ENCODE measurements at places on chromosomes 4 and X.

DNA sequence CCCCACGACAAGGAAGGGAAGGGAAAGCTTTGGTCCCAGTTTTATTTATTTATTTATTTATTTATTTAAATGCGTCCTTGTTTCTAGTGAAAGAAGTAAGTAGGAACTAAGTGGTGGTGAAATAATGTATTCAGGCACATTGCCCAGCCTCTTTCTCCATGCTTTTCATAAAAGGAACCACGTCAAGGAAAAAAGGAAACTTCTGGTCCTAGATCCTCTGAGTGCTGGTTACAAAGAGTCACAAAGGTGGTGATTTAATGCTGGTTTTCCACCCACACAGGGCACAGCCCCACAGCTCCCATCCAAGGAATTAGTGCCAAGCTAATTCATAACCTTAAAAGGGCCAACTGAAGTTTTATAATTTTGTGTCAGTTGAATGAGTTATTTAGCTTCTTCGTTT lies 206.6 kb upstream of the GYPA start:
- DNase-seq = no peak

GRCh38 chr4:27008679-27009078 lies 148.0 kb downstream of the STIM2 start:
- DNase-seq = no peak

DNA sequence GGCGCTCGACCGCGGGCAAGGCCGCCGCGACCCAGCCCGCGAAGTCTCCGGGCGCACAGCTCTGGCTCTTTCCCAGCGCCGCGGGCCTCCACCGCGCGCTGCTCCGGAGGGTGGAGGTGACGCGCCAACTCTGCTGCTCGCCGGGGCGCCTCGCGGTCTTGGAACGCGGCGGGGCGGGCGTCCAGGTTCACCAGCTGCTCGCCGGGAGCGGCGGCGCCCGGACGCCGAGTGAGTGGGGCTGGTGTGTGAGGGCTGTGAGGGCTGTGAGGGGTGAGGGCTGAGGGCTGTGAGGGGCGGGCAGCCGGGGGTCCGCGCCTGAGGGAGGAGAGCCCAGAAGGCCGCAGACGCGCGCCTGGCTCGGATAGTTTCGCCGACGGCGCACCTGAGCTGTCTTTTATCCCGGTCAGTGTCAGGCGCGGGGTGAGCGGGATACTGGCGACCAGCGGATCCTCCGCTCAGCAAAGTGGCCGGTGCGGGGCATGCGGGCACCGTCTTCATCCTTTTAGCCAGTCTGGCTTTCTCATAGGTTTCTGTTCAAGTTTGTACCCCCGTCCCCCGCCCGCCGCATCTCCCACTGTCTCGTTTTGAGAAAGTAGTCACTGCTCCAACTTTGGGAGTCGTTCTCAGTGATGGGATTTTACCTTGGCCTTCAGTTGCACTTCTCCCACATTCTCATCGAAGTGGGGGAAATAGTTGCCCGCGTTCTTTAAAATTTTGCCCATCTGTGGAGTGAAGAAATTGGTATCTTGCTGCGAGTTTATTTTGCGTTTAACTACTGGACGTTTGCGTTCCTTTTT lies 586 bp downstream of the HERC5 start:
- DNase-seq = peak; percentile 29

DNA sequence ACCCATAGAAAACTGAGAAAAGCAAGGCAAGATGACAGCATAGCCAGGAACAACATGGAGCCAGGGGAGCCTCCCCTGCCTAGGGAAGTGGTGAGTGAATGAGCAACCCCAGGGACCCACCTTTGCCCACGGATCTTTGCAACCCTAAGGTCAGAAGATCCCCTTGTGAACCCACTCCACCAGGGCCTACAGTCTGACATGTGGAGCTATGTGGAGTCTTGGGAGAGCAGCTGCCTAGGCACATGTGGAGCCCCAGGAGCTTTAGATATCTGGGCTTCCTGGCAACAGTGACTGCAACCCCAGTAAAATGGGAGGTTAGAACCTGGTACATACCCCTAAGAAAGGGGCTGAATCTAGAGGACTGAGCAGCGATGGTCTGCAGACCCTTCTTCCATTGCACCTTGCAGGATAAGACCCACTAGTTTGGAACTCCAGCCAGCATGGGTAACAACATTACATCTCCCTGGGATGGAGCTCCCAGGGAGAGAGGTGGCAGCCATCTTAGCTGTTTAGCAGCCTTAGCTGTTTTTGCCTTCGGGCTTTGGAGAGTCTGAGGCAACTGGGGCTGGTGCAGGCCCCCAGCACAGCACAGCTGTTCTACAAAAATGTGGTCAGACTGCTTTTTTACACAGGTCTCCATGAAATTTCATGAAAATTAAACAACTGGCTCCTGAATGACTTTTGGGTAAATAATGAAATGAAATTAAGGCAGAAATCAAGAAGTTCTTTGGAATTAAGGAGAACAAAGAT lies 104.7 kb upstream of the TRIM2 start:
- DNase-seq = no peak

DNA sequence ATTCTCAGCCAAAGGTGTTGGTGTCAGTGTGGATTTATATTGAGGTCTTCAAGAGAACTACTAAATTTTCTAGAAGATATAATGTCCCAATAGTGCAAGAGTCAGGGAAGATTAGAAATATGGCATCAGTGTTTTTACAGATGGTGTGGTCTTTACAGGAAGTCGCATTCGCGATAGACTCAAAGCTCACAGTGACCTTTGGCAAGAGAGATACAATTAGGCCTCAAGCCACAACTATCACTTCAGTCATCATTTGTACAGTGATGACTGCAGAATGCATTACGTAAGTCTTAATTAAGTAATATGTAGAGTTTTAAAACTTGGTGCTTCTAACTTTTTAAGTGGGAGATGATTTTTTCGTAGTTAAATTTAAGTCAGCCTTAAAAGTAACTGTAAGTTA lies 237.2 kb upstream of the FSTL5 start:
- no peak for DNase-seq

DNA sequence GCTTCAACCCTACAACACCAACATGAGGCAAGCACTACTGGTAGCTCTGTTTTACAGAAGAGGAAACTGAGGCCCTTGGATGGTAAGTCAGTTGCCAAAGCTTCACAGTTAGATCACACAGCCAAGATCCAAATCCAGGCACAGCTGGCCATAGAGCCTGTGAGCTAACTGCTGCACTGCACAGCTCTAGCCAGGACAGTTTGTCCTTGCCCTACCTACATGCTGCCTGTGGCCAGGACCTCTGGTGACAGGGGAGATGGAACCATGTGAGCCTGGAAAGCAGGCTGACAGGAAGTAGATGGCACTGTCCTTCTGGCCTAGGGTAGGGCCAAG lies 257.8 kb downstream of the FBXW7 start:
- DNase-seq = no peak

DNA sequence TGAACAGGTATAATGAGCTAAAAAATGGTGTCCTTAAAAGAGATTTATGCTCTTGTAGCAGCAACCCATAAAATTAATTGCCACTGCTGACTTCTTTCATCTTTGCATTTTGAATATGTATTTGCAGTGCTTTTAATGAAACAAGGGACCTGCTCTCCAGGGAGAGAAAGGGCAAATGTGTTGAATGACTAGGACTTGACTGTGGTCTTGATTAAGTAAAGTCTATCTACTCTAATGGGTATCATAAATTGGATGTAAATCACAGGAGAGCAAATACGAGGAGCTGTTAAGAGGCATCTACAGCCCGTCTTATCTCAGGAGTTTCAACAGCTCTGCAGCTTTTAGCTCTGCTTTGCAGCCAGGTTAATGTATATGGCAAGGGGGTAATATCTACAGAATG lies 216.4 kb downstream of the PALLD start:
- DNase-seq = no peak

DNA sequence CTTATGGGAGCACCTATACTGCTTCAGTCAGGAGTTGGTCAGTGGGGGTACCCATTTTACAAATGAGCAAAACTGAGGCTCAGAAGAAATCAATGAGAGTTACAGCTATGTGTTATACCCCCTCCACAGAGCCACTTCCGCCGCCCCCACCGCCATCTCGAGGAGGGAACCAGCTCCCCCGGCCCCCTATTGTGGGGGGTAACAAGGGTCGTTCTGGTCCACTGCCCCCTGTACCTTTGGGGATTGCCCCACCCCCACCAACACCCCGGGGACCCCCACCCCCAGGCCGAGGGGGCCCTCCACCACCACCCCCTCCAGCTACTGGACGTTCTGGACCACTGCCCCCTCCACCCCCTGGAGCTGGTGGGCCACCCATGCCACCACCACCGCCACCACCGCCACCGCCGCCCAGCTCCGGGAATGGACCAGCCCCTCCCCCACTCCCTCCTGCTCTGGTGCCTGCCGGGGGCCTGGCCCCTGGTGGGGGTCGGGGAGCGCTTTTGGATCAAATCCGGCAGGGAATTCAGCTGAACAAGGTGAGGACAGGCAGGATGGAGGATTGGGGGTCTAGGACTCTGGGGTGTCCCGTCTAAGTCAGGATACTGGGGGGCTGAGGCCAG lies 5.0 kb downstream of the WAS start:
- DNase-seq = no peak

DNA sequence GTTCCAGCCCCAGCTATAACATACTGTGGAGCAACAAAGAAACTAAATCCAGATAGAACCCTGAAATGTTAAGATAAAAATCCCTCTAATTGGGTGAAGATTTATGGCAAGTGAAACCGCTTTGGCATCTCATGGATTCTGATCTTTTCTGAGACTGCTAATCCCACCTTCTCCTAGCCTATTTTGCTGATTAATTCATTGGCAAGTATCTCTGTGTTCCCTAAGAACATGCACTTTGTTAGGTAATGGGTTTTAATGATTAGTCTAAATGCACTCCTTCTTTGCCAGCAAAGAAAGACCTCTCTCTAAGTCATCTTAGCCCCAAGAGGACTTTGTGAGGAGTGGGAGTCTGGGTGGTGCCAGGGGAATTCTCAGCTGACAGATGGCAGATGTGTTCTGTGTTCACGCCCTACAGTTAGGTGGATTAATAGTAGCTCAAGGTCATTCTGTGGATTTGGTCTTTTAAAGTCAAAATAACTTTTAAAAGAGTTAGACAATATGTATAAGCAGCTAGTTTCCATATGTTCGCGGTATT lies 171.3 kb downstream of the UNC5C start:
- no peak for DNase-seq

DNA sequence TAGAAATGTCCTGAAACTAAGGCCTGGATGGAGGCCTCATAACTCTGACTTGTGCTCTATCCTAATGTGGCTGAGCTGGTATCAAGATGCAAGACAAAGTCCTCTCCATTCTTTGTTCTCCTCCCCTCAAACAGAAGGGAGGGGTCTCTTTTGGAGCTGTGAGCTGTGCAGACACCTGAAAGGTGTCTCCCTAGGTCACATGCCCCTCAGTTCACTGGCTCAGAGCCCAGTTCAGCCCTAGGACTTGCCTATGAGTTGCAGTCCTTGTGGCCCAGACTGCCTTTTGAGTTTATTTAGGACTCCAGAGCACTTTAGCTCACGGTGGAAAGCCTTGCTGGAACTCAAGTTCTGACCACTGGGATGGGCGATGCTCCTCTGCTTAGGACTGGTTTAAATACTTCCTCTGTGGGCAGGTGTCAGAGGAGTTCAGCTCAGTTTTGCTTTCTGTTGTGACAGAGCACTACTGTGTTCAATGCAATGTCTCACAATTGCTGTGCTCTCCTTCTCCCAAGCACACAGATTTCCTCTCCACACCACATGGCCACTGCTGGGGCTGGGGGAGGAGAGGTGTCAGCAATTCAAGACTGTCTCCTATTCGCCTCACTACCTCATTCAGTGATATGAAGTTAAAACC lies 84.8 kb upstream of the ZNF827 start:
- no peak for DNase-seq

All from lung microvascular endothelial cell (primary cell).